ENCODE measurements at places on chromosomes 12 and 14. TPM values are rescaled to one million over a fixed set of nuclear protein-coding genes. Genes with fewer than 3 reads are reported as not detected.

Gene CACNA2D4
- total RNA-seq: 4.3 TPM

GRCh38 chr12:9725213-9725870 is 7.6 kb downstream of the CLECL1 start:
- no peaks in the 10 kb centered on the region for H3K36me3 ChIP-seq
- no peaks in the 10 kb centered on the region for H3K4me1 ChIP-seq
- no peaks in the 10 kb centered on the region for H3K27me3 ChIP-seq
- no peak for DNase-seq
- H3K27ac ChIP-seq: no peak overlapping the region
- H3K4me3 ChIP-seq: no peak overlapping the region

- no peaks in the 10 kb centered on the region for H3K4me1 ChIP-seq
- no peak overlapping the region for H3K4me3 ChIP-seq
- no peaks in the 10 kb centered on the region for H3K27me3 ChIP-seq
- H3K27ac ChIP-seq: no peak overlapping the region
- DNase-seq: no peak
Measured at GRCh38 chr12:87870061-87870460, 159.1 kb downstream of the C12orf50 start.

GRCh38 chr14:76782885-76783566 is 21.8 kb downstream of the VASH1 start:
- peak; percentile 75 for DNase-seq
- no peaks in the 10 kb centered on the region for H3K4me1 ChIP-seq
- H3K27ac ChIP-seq: no peak overlapping the region
- H3K27me3 ChIP-seq: no peaks in the 10 kb centered on the region
- H3K4me3 ChIP-seq: no peak overlapping the region
- H3K36me3 ChIP-seq: peaks cover 35% of the 10 kb centered on the region

DNA sequence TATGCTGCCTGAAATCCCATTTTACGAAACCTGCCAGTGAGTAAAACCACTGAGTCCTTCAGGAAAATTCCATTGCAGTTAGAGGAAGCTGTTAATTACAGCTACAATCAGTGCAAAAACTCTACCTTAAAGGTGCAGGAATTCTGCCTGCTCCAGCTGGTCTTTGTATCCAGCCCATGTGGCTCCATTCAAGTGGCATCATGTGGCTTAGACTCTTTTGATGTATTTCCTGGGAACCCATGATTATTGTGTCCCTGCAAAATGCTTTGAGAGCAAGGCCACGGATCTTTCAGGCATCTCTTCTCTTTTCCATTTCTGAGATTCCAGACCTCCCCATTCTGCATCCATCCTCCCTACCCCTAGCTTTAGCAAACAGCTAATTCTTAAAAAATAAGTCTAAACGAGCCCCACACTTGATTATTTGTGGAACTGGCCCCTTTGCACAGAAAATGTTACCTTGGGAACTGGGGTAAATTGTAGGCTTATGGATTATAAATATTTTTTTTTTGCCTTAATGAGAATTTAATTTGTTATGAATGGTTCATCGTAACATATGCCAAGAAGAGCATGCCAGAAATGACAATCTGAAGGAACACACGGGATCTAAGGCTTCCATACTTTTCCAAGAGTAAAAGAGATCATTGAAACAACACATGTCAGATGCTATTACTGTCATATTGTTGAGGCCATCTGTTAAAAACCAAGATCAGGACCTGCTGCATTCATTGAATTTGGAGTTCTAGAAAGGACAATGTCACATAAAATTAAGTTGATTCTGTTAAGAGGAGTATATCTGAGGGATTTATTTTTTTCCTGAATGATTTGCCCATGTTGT is 144.6 kb downstream of the TPH2 start:
- no peaks in the 10 kb centered on the region for H3K4me1 ChIP-seq
- no peak overlapping the region for H3K4me3 ChIP-seq
- H3K27me3 ChIP-seq: no peaks in the 10 kb centered on the region
- DNase-seq: no peak

DNA sequence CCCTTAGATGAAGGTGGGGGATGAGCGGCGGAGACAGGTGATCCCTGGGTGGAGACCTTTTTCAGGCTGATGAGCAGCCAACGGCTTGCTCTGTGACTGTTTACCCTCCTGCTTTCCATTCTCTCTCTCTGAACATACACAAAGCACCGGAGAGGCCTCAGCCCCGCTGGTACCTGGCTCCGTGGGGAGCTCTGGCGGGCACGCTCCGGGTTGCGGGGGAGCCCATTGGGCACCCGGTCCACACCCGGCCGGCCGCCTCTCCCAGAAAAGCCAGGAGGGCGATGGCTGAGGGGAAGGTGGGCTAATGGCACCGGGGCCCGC is 545 bp downstream of the SMARCC2 start:
- peaks cover 5% of the 10 kb centered on the region for H3K4me1 ChIP-seq
- peaks cover 45% of the 10 kb centered on the region for H3K36me3 ChIP-seq
- no peaks in the 10 kb centered on the region for H3K27me3 ChIP-seq
- H3K4me3 ChIP-seq: peak overlapping the region; percentile 90

DNA sequence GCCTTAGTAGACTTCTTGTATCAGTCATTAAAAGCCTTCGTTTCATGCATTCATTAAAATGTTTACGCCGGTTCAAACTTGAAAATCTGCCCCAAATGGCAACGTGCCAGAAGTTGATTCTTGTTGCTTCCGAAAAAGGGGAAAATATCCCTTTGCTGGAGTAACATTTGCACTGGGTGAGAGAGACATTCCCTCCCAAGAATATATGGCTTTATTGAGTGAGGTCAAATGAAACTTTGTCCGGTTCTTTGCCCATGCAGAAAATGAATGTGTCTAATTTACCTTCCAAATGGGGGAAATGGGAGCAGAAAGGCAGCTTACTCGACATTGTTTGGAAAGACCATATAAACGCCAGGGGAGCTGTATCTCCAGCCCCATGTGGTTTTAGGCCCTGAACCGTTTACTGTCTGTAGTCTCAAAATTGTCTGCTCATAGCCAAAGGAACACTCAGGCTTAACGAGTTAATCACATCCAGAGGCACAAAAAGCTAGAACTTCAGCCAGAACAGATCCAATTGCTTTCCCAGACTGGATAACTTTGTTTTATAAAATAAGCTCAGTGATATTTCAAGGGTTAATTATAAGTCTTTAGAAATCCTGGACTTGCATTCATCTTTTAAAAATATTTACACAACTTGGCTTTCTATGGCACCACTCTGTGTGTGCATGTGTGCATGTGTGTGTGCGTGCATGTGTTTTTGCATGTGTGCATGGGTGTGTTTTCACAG is 2.9 kb upstream of the EMP1 start:
- no peak overlapping the region for H3K27ac ChIP-seq
- no peaks in the 10 kb centered on the region for H3K4me1 ChIP-seq
- no peak overlapping the region for H3K4me3 ChIP-seq
- H3K27me3 ChIP-seq: no peaks in the 10 kb centered on the region
- no peak for DNase-seq

Gene PRKD1
- total RNA-seq: 9.9 TPM

DNA sequence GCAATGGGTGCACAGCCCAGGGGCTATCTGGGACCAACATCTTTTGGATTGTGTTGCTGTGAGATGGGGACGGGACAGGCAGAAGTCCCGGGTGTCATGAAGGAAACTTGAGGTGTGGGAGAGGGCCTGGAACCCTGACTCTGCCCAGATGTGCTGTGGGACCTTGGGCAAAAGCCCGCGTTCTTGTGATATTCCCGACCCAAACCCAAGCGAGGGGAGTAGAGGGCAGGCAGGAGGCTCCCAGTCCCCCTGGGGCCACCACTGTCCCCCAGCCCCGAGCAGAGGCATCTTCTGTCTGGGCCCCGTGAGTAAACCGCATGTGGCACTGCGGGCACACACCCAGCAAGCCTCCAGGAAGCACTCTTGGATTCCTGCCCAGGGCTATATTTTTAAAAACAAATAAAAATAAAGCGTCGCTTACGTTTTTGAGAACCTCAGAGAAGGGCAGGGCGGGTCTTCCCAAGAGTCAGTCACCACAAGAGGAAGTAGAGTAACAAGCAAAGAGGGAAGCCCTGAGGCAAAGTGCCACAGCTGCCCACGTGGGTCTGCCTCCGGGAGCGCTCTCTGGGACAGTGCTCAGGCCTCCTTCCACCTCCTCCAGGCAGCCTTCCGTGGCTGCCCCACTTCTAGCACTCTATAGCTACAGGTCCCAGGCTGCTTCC is 39.5 kb downstream of the BEGAIN start:
- H3K4me3 ChIP-seq: no peak overlapping the region
- H3K27me3 ChIP-seq: peaks cover 16% of the 10 kb centered on the region
- no peaks in the 10 kb centered on the region for H3K4me1 ChIP-seq
- H3K27ac ChIP-seq: no peak overlapping the region
- no peaks in the 10 kb centered on the region for H3K36me3 ChIP-seq

- DNase-seq: no peak
- H3K27ac ChIP-seq: no peak overlapping the region
- no peaks in the 10 kb centered on the region for H3K27me3 ChIP-seq
- H3K4me1 ChIP-seq: peaks cover 9% of the 10 kb centered on the region
- H3K36me3 ChIP-seq: peaks cover 31% of the 10 kb centered on the region
Measured at GRCh38 chr12:56297400-56297799, 2.7 kb downstream of the CS start.

All from endodermal cell (in vitro differentiated cells).